Stimulated activated CD4-positive, alpha-beta T cell treated with anti-CD3 and anti-CD28 coated beads, Interleukin-1b, Interleukin-23, amount 100 ng/mL, for 1 hour (primary cell): ENCODE measurements at places on chromosomes 12 and 14.

GRCh38 chr12:95940514-95940913, 1.9 kb downstream of the CCDC38 start:
- no peak for DNase-seq

GRCh38 chr12:55780685-55781084, 36.8 kb downstream of the SARNP start:
- DNase-seq = no peak

GRCh38 chr12:25376407-25376806, 125.7 kb upstream of the KRAS start:
- DNase-seq = no peak

DNA sequence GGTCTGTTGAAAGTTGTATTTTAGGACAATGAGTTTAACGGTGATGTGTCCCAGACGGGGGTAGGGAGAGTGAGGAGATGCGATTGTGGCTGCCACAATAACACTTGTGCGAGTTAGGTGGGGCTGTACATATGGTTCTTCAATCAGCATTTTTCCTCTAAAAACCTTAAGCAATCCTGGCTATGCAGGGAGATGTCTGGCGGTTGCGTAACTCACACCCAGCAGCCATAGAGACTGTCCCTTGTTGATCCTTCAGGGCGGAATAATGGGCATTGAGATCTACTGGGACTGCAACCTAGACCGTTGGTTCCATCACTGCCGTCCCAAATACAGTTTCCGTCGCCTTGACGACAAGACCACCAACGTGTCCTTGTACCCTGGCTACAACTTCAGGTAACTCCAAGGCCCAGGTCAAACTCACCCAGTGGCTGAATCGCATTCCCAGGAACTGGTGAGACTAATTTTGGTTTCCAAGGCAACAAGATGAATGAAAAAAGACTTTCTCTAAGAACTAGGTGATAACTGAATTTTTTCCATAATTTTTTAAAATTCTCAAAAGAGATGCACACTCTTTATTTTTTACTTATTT, 34.6 kb downstream of the P2RX7 start:
- DNase-seq = no peak

GRCh38 chr12:104313568-104314241, 10.2 kb downstream of the EID3 start:
- DNase-seq = no peak

GRCh38 chr14:28767030-28767852, 654 bp downstream of the FOXG1 start:
- DNase-seq = no peak

DNA sequence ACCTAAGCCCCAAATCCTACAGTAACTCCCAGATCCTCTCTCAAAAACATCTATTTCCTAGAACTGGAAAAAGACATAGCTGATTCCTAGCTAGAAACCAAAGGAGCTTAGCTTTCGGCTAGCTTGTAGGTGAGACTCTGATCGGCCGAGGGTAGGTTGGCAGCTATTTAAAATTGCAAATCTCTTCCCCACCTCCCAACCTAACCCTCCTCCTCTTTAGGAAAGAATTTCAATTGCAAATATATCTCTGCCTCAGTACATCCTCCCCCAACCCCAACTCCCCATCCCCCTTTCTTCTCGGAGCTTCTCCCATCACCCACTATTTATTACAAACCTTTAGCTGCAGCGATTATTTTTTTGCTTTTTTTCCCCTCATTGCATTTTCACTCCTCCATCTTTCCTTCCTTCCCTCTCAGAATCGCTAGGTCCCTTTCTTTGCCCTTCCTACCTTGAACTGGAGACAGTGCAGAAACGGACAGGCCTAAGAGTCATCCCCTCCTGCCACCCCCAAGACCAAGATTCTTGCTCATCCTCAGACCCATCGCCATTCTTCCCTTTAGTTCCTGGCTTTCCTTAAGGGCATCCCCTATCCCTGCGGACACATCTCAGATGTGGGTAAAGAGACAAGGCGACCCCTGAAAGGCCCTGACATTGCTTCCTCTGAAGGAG, 13.4 kb downstream of the ZFHX2 start:
- DNase-seq = no peak
